OCI-LY7 (cell line): ENCODE measurements at places on chromosomes 7 and 10. TPM values are rescaled to one million over a fixed set of nuclear protein-coding genes. Genes with fewer than 3 reads are reported as not detected.

GRCh38 chr7:128911423-128912031 lies 1.0 kb upstream of the KCP start:
- no peak for DNase-seq

DNA sequence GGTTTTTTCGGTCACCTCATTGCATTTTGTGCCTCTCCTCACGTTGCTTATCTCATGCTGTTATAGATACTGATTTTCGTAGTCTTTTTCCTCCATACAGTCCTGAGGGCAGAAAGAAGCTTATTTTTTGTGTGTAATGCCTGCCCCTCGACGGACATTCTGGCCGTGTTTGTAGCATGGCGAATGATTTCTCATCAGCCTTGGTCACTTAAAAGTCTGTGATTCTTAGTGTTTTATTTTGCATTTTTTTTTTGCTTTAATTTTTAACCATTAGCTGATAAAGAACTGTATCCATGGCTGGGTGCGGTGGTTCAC lies 469 bp upstream of the NOC3L start:
- DNase-seq = no peak

DNA sequence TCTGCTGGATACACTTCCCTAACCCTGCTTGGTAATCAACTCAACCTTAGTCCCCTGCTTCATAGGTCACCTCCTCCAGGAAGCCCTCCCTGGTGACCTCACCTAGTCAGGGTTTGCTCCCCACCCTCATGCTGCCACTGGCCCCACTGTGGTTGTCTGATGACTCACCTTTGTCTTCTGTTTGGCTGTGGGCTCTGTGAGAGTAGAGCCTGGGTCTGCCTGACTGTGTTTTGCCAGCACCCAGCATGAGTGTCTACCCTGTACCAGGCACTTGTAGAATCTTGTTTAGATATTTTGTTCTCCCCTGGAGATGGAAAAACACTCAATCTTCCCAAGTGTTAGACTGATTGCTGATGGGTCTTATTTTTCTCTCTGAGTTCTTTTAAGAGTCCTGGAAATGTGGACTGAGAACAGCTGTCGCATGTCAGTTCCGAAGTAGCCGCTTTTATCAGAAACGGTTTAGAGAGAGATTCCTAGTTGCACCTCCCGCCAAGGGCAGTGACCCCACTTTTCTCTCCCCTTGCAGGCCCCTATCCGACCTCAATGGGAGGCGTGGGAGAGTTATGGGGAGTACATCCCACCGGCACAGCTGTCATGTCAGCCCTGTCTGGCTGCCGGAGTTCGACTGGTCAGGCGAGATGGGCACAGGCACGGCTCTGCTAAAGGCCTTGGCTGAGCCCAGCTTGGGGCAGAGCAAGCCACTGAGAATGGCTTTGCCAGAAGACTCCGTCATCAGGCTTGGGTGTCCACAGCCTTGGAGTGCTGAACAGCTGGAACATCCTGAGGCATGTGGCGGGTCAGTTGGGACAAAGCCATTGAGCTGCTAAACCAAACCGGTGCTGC lies 134.3 kb downstream of the GRK5 start:
- DNase-seq = no peak

DNA sequence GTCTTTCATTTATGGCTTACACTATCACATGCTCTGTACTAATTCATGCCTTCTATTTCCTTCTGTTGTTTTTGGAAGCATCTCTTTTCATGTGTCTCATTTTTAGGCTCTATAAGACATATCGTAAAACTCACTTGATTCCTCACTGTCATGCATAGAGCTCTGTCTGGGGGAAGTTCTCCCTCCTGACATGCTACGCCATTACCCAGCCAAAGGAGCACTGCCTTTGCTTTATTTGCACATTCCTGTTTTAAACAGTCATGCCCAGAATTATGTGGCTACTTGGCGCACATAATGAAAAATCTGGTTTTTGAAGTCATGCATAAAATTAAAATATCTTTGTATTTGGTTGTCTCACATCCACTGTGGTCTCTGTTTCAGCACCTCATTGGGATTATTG lies 17.6 kb upstream of the AKR1C3 start:
- no peak for DNase-seq

- DNase-seq = no peak
Observed at GRCh38 chr7:30012757-30013156, 13.7 kb downstream of the FKBP14 start.

DNA sequence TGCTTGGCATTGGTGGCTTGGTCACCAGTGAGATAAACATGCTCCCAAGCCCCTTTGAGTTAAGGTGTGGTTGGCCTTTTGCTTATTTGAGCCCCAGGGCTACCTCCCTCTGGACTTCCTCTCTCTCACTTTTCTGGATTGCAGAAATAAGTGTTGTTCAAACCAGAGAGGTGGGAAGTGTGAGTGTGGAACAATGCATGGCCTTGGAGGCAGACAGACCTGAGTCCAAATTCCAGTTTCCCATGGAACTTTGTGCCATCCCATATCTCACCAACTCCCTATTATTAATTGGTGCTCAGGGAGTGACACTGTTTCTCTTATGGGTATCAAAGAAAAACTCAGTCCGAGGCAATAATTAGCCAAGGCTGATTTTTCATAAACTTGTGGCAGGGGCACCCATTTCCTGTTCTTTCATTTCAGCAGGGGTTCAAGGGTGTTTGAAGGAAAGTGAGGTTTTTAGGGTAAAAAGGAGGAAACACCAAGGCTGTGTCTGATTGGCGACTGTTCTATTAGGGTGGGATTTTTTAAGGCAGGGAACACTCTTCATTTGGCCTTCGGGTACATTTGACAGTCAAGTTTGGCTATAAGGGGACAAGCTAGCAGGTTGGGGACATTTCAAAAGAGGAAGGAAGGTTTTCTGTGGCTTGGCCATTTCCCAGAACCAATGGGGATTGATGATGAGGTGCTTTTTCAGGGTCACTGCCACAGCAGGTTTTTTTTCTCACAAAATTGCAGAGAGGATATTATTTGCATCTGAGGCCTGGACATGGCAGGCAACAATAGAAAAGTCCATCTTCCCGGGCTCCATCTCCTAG lies 148.8 kb upstream of the NPY start:
- DNase-seq = no peak

Gene WDR86
- total RNA-seq = 0.51 and 0.65 TPM in 2 replicates

Gene FKBP9
- 1.1 TPM in 1 of 2 replicates, not detected in the other for total RNA-seq

Gene PTPRZ1
- not detected in 2 replicates for total RNA-seq

Gene HACD1
- total RNA-seq = not detected in 2 replicates

Gene SLC18A2
- not detected in 2 replicates for total RNA-seq

Gene TECPR1
- total RNA-seq = 36.4 and 38.1 TPM in 2 replicates

Gene CASP2
- total RNA-seq = 60.5 and 61.6 TPM in 2 replicates

Gene OIT3
- total RNA-seq = not detected in 2 replicates
